ENCODE measurements at places on chromosomes 5 and 9. TPM values are rescaled to one million over a fixed set of nuclear protein-coding genes. Genes with fewer than 3 reads are reported as not detected.

DNA sequence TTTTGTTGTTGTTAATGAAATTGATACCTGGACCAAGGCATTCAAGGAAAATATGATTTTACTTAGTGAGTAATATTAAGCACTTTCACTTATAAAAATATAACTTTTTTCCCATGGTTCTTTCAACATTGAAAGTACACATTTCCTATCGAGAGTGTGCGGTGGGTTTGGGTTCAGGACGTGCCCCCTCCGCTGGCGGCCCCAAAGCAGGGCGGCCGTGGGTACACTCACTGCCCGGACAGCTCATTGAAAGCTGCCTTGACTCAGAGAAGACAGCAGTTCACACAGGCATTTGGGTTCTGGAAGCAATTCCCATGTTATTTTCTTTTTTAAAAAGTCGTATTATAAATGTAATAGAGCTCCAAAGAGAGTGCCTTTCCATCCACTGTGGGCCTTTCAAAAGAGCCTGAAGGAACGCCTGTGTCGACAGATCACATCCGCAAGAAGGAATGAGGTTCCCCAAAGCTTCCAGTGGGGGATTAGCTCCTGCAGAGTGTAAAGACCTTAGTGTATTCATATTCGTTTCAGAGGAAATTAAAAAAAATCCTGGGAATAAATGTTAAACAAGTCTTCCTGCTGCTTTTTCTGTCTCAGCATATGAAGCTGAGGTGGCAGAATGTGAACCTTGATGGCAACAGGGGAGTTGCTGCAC is 74.3 kb downstream of the PRDM6 start:
- no peaks in the 10 kb centered on the region for H3K27me3 ChIP-seq
- no peaks in the 10 kb centered on the region for H3K36me3 ChIP-seq
- peaks cover 3% of the 10 kb centered on the region for H3K4me1 ChIP-seq
- no peak for DNase-seq

CDO1 gene
- total RNA-seq = 6.8 TPM

DNA sequence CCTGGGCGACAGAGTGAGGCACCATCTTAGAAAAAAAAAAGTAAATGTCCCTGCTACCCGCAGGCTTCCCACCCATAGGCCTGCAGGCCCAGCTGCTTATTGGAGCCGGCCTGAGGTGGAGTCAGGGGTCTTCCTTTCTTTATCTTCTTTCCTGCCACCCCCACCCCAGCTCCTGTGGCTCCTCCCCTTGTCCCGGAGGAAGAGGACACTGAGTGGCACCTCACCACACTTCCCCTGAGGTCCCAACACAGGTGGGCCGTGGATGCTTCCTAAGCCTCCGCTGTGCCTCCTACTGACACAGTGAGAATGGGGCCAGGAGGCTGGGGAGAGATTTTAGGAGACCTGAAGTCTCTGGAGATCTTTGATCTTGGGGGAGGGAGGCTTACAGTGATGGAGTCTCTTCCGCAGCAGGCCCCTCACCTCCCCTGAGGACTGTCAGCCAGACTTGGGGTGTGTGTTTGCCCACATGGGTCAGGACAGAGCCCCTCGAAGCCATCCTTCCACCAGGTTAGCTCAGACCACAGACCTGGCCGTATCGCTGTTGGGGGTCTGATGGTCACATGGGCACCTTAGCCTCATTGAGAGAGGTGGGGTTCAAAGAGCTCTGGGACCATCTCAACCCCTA is 135.4 kb upstream of the IER5L start:
- H3K4me3 ChIP-seq = no peak overlapping the region
- H3K27me3 ChIP-seq = no peaks in the 10 kb centered on the region
- H3K36me3 ChIP-seq = no peaks in the 10 kb centered on the region
- no peak overlapping the region for H3K27ac ChIP-seq
- no peaks in the 10 kb centered on the region for H3K4me1 ChIP-seq

DNA sequence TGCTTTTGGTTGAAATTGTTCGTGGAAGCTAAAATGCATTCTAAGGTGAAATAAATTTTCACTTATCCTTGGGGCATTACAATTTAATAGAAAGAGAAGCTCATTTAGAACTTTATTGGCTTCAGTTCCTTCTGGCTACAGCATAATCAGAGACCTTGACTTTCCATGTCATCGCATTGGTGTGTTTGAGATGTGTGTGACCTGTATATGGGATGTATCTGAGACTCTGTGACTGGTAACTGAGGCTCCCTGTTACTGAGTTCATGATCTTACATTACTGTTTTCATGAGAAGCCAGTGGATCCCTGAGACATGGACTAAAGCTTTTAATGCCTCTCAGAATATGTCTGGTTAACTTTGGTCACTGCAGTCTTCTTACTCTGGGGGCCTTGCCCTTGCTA is 32.5 kb downstream of the SH3GL2 start:
- H3K27ac ChIP-seq = no peak overlapping the region
- no peaks in the 10 kb centered on the region for H3K27me3 ChIP-seq
- no peak overlapping the region for H3K4me3 ChIP-seq
- no peak for DNase-seq

STC2 gene
- total RNA-seq = 12.6 TPM

GRCh38 chr9:121459513-121459912 is 40.1 kb downstream of the GGTA1 start:
- H3K27ac ChIP-seq = no peak overlapping the region
- no peak for DNase-seq
- H3K36me3 ChIP-seq = no peaks in the 10 kb centered on the region
- H3K27me3 ChIP-seq = peaks cover 5% of the 10 kb centered on the region
- no peaks in the 10 kb centered on the region for H3K4me1 ChIP-seq

GRCh38 chr9:130426467-130426773 is 18.3 kb upstream of the ASS1 start:
- H3K4me1 ChIP-seq = peaks cover 30% of the 10 kb centered on the region
- no peak overlapping the region for H3K4me3 ChIP-seq
- H3K27me3 ChIP-seq = no peaks in the 10 kb centered on the region
- H3K27ac ChIP-seq = no peak overlapping the region
- H3K36me3 ChIP-seq = no peaks in the 10 kb centered on the region

DNA sequence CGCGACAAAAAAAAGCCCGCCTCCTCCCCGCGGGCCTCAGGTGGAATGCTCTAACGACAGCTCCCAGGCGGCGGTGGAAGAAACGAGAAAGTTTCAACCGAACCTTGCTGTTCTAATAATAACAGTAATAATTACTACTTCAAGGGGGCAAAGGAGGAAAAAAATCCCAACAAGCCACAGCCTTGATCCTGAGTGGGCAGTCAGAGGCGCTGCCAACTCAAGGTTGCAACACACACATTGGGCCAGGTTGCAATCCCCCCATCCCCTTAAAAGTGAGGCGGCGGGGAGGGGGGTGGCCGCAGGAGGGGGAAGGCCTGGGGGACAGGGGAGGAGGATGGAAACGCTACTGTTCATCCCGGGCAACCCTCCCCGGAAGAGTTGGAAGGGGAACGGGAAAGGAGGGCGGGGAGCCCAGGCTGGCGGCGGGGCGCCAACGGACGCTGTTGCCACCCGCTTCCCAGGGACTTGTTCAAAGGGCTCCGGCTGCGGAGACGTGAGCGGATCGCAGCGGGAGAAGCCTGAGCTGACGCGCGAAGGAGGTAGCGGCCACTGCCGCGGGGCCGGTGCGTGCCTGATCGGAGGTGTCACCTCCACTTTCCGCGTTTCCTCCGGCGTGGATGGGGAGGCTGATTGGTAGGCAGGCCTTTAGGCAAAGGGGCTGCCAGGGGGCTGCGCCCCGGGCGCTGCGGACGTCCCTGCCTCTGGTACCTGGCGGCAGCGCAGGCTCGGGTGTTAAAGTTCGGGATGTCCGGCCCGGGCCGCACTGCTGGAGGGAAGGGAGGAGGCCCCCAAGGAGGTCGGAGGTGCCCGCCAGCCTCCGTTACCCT is 647 bp downstream of the SMARCA2 start:
- H3K36me3 ChIP-seq = peaks cover 5% of the 10 kb centered on the region
- DNase-seq = peak; percentile 47
- H3K27ac ChIP-seq = peak overlapping the region; percentile 28
- H3K4me1 ChIP-seq = no peaks in the 10 kb centered on the region
- peak overlapping the region; percentile 60 for H3K4me3 ChIP-seq

- peaks cover 76% of the 10 kb centered on the region for H3K36me3 ChIP-seq
- no peak overlapping the region for H3K27ac ChIP-seq
- H3K4me1 ChIP-seq = no peaks in the 10 kb centered on the region
- H3K4me3 ChIP-seq = no peak overlapping the region
- no peak for DNase-seq
Observed at GRCh38 chr9:133048595-133048994, 13.2 kb upstream of the CEL start.
